M059J (cell line): ENCODE measurements at places on chromosomes 2 and 18. TPM values are rescaled to one million over a fixed set of nuclear protein-coding genes. Genes with fewer than 3 reads are reported as not detected.

The LIMS3 gene
- 0.17 and 2.3 TPM in 2 replicates for total RNA-seq

DNA sequence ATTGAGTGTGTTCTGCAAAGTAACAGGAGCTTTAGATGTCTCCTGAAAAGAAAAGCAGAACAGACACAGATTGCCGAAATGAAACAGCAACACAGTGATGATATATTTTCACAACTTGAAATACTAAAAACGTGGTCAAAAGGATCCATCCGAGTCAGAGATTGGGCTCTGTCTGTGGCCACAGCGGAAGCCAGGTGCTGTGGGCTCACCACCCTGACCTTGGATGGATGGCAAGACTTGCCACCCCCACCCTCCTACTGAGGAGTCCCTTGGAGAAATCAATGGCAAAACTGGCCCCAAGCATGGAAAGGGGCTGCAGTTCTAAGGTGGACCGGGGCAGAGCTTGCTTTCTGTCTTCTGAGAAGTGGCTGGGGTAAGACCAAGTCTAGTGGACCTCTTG, 31.4 kb upstream of the ACKR3 start:
- no peak for DNase-seq

- DNase-seq, result peak; percentile 52
Observed at GRCh38 chr2:182642328-182642727, 73.7 kb upstream of the DNAJC10 start.

- no peak for DNase-seq
Observed at GRCh38 chr2:26270373-26270772, 25.6 kb downstream of the HADHB start.

- no peak for DNase-seq
Observed at GRCh38 chr2:235640377-235640776, 146.5 kb downstream of the AGAP1 start.

- DNase-seq, result no peak
Observed at GRCh38 chr2:118481299-118481698, 366.1 kb downstream of the EN1 start.

GRCh38 chr2:23502096-23502495, 117.1 kb downstream of the KLHL29 start:
- DNase-seq, result no peak
